ENCODE measurements at places on chromosomes 6 and 20.

DNA sequence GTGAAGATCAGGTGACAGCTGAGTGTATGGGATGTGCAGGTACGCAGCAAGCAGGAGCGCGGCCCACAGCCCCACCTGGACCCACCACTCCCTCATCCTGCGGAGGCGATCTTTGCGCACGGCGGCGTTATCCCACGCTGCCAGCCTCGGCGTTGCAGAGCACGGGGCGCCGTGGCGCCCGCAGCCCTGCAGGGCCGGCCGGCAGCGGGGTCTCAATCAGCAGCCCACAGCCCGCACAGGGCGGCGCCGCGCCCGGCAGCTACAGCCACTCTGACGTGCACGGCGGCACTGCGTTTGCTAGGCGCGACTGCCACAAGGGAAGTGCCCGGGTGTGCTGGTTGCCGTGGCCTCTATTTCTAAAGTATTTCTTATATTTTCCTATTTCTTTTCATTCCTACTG is 46.9 kb downstream of the LAMA2 start:
- DNase-seq, result no peak

DNA sequence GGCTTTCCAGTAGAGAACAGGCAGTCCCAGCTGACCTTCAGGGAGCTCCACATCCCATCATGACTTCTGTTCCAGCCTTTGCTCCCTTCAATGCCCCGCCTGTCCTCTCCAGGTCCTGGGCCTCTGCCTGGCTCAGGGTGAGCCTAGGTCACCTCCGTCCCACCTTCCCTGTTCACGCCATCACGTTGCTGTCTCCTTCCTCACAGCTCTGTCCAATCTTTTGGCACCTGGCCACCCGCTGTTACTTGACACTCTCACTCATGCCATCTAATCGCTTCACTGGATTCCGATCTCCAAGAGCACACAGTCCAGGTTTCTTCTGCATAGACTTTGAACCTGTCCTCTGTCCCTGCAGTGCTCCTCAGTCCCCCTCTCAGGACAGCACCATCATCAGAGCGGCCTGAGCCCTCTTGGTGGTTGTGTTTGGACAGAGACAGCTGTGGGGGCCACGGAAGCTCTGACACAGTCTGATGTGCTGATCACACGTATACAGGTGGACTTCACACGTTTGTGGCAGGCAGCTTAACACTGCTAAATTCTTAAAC is 34.7 kb upstream of the TIAM2 start:
- DNase-seq, result no peak

- no peak for DNase-seq
Observed at GRCh38 chr20:49427751-49428518, 54.5 kb downstream of the KCNB1 start.

- DNase-seq, result no peak
Observed at GRCh38 chr20:22723659-22724058, 139.3 kb upstream of the FOXA2 start.

GRCh38 chr6:161228096-161228495 is 45.8 kb downstream of the AGPAT4 start:
- DNase-seq, result no peak

DNA sequence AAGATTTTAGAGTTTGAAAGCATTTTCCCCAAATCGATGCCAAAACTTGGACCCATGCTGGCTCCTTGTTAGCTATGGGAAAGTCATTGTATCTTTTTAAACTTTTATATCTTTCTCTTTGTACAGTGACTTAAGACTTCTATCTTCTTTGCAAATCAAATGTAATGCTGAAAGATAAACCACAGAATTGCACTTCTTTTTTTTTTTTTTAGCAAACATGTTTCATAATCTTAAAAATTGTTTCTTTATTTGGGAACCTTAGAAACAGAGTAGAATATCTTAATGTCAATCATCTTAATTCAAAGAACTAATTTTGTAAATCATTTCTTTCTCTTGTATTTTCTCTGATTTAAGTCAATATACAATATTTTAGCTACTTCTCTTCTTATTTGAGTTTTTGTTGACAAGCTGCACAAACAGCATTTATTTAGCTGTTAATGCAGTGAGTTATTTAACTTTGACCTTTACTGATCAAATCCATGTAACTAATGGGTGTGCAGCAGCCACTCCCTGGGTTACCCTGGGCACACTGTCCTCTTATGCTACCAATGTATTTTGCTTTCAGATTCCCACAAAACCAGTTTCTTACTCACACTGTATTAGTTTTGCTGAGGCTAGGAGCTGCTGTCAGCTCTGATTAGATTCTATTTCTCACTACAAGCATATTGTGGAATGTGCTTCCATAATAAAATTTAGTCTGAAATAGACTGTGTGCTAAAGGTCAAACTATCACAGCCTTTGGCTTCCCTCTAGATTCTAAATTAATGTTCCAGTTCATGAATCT is 279.6 kb downstream of the ADGB start:
- no peak for DNase-seq

GRCh38 chr6:135939208-135939591 is 87.7 kb downstream of the PDE7B start:
- no peak for DNase-seq

GRCh38 chr6:39084506-39084905 is 30.5 kb downstream of the SAYSD1 start:
- no peak for DNase-seq

Data from 8988T (cell line).